Islet precursor cell (in vitro differentiated cells): ENCODE measurements at places on chromosomes 7 and 10.

DNA sequence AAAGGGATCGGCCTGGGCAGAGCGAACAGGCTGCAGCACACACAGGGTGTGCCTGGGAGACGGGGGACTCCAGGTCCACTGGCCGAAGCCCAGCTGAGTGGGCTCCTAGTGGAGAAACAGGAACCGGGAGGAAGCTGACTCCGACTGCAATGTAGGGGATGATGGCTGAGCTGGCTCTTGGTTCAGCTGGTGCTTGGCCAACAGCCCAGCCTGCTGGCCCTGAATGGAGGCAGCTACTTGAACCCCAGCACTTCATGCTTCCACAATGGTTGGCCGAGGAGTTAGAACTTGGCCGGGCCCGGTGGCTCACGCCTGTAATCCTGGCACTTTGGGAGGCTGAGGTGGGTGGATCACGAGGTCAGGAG, 27.0 kb upstream of the FRAT2 start:
- DNase-seq: no peak

GRCh38 chr10:48491392-48492139, 113.3 kb downstream of the ARHGAP22 start:
- peak; percentile 32 for DNase-seq

- no peak for DNase-seq
These were observed 306.2 kb downstream of the GPR37 start for GRCh38 chr7:124459101-124460055.

DNA sequence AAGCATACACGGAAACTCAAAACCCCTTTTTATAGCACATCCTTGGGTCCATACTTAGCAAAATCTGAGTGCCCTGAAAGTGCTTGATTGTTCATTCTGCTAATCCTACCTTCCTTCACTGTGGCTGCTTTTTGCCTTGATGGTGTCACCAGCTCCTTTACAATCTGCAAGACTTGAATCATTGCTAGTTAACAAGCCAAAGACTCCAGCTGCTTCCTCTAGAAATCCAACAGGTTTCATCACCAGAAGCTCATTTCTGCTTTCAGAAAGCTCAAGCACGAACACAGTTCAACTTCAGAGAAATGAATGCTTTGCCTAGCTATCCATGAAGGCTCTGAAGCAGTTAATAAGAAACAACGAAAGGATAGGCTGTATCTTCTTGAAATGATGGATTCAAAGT, 38.0 kb downstream of the USP6NL start:
- DNase-seq: no peak

DNA sequence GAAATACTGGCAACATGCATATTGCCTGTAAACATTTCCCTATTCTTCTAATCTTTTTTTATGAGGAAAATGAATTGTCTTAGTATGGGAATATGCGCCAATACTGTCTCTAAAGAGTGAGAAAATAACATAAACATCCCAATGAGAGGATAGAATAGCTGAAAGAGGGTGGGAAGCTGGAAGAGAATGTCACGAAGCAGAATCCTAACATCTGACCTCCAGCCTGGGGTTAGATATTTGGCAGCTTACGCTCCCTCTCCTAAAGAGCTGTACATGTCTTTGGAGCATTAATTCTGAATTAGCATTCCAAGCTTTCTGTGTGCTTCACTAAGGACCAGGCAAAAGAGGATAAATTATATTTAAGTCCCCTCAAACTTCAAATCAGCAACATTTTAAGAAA, 31.6 kb upstream of the SLC16A12 start:
- DNase-seq: no peak

- DNase-seq: no peak
These were observed 119.3 kb downstream of the CUX1 start for GRCh38 chr7:101936611-101937231.

- DNase-seq: no peak
These were observed 5.2 kb downstream of the CCNY start for GRCh38 chr10:35341521-35341920.

- DNase-seq: no peak
These were observed 152.2 kb downstream of the SGMS1 start for GRCh38 chr10:50471583-50471975.

- no peak for DNase-seq
These were observed 16.2 kb downstream of the OPTN start for GRCh38 chr10:13115832-13116803.

- DNase-seq: no peak
These were observed 20.6 kb upstream of the SLC13A1 start for GRCh38 chr7:123220396-123220795.

GRCh38 chr10:89309156-89310055, 7.6 kb downstream of the IFIT2 start:
- no peak for DNase-seq

DNA sequence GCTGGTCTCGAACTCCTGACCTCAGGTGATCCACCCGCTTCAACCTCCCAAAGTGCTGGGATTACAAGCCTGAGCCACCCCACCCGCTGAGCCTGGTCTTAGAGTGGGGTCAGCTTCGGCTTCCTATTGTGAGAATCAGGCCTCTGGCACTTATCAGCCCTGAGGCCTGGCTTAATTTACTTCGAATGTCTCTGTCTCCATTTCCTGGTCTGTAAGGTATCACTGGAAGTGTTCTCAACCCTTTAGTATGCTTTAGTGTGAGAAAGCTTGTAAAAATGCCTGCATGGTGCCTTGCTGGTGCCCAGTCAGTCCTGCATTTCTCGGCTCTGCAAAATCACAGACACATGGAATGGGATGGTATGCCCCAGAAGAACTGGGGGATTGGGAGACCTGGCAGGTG, 671.4 kb upstream of the GALNT17 start:
- DNase-seq: peak; percentile 89

GRCh38 chr7:158120716-158121115, 466.9 kb downstream of the PTPRN2 start:
- no peak for DNase-seq

DNA sequence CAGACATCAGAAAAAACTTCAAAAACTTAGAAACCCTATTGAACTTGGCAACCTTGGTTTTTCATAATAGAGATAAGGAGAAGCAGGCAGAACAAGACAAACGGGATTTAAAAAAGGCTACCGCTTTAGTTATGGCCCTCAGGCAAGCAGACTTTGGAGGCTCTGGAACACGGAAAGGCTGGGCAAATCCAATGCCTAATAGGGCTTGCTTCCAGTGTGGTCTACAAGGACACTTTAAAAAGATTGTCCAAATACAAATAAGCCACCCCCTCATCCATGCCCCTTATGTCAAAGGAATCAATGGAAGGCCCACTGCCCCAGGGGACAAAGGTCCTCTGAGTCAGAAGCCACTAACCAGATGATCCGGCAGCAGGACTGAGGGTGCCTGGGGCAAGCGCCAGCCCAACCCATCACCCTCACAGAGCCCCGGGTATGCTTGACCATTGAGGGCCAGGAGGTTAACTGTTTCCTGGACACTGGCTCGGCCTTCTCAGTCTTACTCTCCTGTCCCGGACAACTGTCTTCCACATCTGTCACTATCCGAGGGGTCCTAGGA, 115.3 kb downstream of the NRCAM start:
- peak; percentile 90 for DNase-seq

DNA sequence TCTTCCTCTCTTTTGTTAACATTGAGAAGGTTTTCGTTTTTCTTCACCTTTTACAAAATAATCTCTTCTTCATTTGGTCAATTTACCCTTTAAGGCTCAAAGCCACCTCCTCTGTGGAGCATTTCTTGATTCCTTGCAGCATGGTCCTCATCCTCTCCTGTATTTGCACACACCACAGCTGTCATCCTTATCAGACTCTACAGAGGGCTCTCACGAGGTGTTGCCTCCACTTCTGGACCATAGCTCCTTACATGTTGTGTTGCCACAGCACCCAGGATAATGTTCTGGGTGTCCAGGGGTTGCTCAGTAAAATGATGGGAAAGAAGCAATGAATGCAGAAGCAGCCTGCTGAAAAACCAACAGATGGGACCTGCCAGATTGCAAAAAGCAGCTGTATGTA, 192.8 kb downstream of the SH2D4B start:
- no peak for DNase-seq

GRCh38 chr7:44383566-44383965, 58.2 kb upstream of the CAMK2B start:
- DNase-seq: peak; percentile 44

DNA sequence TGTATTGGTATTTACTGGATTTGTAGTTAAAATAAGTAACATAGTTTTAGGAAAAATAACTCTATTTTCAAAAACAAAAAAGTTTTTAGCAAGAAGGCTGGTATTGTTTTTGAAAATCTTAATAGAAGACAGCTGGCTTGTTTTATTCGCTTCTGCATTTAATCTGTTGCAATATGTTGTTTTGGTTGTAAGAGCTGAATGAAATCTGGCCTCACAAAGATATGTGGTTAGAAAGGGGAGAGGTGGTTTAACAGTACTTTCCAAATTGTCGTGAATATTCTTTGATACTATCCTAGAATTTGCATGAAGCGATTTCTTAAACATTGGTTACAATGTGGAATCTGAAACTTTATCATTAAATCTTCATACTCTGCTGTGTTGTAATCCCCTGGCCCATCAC, 355.9 kb upstream of the FZD8 start:
- DNase-seq: no peak

DNA sequence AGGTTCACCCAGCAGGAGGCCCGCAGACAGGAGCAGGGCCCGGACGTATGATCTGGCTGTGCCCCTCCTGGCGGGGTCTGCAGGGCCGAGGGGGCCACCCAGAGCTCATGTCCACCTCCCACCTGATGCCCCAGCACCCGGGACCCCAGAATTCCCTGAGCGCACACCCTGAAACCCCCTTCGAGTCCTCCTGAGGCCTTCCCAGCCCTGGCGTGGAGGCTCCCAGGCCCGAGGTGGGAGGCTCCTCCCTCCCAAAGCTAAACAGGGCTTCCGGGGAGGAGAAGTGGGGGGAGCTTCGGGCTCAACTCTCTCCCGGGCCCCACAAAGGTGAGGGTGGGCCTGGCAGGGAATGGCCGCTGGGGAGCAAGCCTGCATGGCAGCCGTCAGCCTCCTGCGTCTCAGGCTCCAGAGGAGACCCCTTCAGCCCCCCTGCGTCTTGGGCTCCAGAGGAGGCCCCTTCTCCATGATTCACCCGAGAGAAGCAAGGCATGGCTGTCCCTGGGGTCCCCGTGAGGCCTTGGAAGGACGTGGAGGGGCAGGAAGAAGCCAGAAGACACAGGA, 30.2 kb downstream of the MICALL2 start:
- DNase-seq: no peak

DNA sequence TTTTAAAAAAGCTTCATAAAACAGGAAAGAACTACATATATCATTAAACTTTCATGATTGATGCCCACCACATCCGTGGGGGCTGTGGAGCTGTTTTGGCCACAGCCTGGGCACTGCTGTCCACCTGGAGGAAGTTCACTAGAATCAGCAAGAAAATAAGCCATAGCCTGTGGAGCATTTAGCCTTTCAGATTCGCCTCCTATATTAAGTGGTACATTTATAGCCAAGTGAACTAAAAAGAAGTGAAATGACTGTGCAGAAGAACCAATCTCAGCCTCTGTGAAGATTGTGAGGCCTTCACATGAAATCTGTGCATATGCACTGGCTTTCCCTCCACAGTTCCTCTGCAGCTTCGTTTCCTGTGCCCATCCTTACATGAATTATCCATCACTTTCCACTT, 23.5 kb downstream of the WNT16 start:
- no peak for DNase-seq

GRCh38 chr7:1323178-1324027, 90.7 kb downstream of the UNCX start:
- DNase-seq: no peak

- DNase-seq: no peak
These were observed 68.9 kb downstream of the ADARB2 start for GRCh38 chr10:1668399-1668798.

DNA sequence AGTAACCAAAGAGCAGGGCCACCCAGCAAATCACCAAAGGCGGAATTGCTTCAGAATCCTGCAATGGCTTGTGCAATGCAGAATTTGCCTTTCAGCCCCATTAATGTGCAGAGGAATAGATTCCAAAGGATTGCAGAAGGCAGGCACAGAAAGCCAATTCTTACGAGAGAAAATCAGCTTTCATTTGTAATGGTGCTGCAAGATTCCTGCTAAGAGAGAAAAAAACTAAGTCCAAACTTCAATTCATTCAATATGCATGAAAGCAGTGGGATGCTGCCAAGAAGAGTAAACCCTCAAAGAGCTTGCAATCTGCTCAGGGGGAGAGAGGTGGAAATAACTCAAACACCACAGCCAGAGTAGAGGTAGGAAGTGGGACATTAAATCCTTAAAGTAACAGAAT, 70.4 kb downstream of the ENO4 start:
- no peak for DNase-seq

GRCh38 chr7:25831831-25832411, 320.1 kb upstream of the NFE2L3 start:
- DNase-seq: no peak

- no peak for DNase-seq
These were observed 495.2 kb downstream of the GLRX3 start for GRCh38 chr10:130631142-130632096.

GRCh38 chr7:20798081-20798693, 11.5 kb upstream of the SP8 start:
- DNase-seq: peak; percentile 81

DNA sequence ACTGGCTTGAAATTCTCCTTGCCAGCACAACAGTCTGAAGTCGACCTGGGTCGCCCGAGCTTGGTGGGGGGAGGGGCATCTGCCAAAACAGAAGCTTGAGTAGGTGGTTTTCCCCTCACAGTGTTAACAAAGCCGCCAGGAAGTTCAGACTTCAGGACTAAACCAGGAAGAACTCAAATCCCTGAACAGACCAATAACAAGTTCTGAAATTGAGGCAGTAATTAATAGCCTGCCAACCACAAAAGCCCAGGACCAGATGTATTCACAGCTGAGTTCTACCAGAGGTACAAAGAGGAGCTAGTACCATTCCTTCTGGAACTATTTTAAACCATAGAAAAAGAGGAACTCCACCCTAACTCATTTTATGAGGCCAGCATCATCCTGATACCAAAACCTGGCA, 45.3 kb downstream of the LRRC72 start:
- DNase-seq: no peak

DNA sequence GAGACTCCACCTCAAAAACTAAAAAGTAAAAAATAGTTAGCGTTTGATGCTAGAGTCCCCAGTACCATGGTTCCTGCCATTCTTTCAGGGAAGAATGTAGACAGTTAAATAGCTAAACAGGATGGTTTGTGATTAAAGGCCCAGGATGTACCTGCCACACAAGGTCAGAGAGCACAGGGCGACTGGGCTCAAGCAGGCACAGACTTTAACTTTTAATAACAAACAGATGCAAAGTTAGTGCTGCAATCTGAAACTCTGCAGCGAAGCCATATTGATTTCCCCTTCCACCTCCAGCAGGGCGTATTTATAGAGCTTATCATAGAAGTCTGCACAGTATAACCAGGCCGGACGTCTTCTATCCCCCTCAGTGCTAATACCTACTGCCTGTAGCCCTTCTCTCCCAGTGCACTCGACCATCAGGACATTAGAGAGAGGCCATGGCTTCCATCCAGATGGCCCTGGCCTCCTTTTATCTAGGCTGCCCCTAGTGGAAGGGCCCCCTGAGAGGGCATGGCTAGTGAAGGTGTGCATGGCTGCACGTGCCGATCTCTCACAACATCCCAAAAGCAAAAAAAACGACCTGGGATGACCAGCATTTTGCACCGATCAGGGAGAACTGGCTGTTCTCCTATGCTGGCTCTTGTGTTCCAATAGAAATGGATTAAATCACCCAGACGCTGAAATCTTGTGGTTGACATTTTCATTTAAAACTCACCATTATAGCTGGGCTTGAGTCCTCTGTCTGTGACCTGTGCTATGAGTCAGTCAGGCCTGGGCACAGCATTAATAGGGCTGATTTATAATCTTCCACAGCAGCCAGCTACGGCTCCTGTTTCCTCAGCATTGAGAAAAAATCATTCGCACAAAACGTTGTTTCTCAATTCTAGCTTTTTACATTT, 7.6 kb upstream of the BAG3 start:
- no peak for DNase-seq
